ENCODE measurements at places on chromosomes 4 and X. TPM values are rescaled to one million over a fixed set of nuclear protein-coding genes. Genes with fewer than 3 reads are reported as not detected.

The CYTL1 gene
- total RNA-seq, result not detected

The IL21 gene
- total RNA-seq, result not detected

The RNF128 gene
- total RNA-seq, result not detected

The DUSP9 gene
- total RNA-seq, result 0.61 TPM

The HOPX gene
- 0.54 TPM for total RNA-seq

The S100P gene
- not detected for total RNA-seq

The SMIM20 gene
- 19.6 TPM for total RNA-seq

The GLOD5 gene
- total RNA-seq, result not detected

The GYPB gene
- total RNA-seq, result not detected

The CT55 gene
- 0.34 TPM for total RNA-seq

The MAGEA4 gene
- not detected for total RNA-seq

The RAI2 gene
- 1.4 TPM for total RNA-seq

The MSANTD1 gene
- total RNA-seq, result 2.6 TPM

The HSFX4 gene
- not detected for total RNA-seq

The CITED1 gene
- 42.7 TPM for total RNA-seq

The TMEM47 gene
- total RNA-seq, result 2.8 TPM

The GPR173 gene
- 85.3 TPM for total RNA-seq

Measured in glutamatergic neuron (in vitro differentiated cells).